ENCODE measurements at places on chromosomes 12 and 14. TPM values are rescaled to one million over a fixed set of nuclear protein-coding genes. Genes with fewer than 3 reads are reported as not detected.

DNA sequence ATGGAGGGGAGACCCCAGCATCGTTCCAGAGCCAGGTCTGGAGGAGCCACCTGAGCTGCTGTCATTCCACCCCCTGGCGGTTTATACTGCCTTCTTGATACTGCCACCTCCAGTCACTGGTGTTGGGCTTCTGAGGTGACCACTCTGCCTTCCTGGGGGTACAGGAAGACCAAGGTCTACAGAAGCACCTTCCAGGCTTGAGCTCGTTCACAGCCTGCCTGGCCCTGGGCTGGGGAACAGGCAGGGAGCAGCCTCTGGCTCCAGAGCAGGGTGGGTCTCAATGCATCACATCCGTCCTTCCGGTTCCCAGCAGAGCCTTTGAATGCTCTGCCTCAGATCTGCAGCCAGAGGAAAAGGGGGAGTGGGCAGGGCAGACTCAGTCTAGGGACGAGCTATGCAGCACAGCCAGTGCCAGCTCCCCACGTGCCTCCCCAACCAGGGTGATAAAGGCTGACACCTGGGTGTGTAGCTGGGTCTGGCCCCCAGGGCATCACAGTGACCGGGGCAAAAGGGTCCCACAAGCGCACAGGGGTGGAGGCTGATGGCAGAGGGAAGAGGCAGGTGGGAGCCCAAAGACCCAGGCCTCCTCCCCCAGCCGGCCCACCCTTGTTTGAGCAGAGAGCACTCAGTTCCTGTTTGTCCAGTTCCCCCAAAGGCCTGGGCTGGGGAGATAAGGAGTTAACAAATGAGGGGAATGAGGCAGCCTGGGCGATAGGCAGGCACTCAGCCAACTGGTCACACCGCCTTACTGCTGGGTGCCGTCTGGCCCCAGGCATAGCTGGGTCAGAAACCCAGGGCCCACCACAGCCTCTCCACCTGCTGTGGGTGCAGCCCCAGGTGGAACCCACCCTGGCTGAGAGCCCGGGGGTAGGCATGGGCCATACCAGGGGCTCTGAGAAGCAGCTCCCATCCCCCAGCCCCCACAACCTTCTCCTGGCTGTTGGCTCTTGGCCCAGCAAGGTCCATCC is 17.1 kb downstream of the DEGS2 start:
- no peak for DNase-seq

DNA sequence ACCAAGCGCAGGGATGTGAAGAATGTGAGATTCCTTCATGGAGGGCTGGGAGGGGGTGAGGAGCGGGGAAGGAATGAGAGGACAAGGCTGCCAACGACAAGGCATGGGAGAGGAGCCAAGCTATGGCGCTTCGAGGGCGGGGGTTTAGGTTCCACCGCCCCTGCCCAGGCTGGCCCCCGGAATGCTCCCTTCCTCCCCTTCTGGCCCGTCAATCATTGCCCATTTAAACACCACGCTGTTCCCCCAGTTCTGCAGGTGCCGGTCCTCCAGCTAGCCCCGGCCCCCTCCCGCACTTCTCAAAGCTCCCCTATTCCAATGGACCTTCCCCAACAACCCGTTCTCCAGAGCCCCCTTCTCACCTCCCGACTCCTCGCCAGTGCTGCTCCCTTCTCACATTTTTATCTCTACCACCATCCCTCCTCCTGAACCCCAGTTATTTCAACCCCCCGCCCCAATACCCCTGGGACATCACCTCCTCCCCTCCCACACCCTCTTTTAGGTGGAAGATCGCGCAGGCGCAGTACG is 428 bp downstream of the RNF41 start:
- peak; percentile 35 for DNase-seq

- no peak for DNase-seq
Observed at GRCh38 chr12:53483225-53483978, 15.9 kb downstream of the MAP3K12 start.

- DNase-seq, result no peak
Observed at GRCh38 chr14:63286071-63286470, 32.7 kb downstream of the GPHB5 start.

The C3AR1 gene
- 0.42 TPM for total RNA-seq

- peak; percentile 85 for DNase-seq
Observed at GRCh38 chr12:121388421-121388981, 11.4 kb upstream of the RNF34 start.

DNA sequence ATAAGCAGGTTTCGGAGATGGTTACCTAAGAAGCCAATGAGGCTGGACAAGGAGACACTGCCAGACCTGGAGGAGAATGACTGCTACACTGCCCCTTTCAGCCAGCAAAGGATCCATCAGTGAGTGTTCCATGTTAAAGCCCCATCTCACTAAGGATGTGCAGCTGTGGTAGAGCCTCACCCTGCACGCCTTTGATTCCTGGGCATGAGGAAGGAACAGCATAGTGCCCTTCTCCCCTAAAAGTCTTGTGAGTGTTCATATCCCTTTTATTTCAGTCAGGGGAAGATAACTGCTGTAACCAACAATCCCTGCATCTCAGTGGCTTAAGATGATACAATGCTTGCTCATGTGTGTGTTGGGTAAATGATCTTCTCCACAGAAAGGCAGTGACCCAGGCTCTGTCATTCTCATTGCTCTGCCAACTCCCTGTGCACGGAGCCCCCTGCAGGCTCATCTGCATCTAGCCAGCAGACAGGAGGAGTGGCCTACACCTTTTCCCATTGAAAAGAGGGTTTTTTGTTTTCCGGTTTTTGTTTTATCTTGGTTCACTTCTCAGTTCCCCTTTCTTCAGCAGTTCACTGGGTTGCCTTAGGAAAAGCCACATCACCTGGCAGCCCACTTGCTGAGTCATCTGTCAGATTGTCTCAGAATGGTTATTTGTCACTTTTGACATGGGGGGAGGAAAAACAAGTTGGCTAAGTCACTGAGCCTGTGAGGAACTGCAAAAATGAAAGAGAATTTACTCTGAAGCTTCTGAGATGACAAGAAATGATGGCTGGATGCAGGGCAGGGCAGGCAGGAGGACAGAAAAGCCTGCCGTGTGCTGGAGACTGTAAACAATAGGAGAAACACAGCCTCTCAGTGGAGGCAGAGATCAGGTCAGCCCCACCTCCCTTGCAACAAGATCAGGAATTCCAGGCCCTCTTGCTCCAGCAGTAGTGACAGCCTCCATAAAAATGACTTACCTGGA is 193.3 kb downstream of the ANO4 start:
- DNase-seq, result peak; percentile 48

The CCDC196 gene
- not detected for total RNA-seq

GRCh38 chr12:42213023-42213422 is 25.0 kb downstream of the YAF2 start:
- DNase-seq, result peak; percentile 72

- DNase-seq, result peak; percentile 17
Observed at GRCh38 chr14:67999290-67999689, 179.7 kb downstream of the RAD51B start.

The PLEKHG3 gene
- 47.8 TPM for total RNA-seq

GRCh38 chr14:105309371-105309770 is 5.2 kb upstream of the PACS2 start:
- peak; percentile 32 for DNase-seq

GRCh38 chr12:100404769-100405407 is 48.0 kb downstream of the SLC17A8 start:
- peak; percentile 10 for DNase-seq

DNA sequence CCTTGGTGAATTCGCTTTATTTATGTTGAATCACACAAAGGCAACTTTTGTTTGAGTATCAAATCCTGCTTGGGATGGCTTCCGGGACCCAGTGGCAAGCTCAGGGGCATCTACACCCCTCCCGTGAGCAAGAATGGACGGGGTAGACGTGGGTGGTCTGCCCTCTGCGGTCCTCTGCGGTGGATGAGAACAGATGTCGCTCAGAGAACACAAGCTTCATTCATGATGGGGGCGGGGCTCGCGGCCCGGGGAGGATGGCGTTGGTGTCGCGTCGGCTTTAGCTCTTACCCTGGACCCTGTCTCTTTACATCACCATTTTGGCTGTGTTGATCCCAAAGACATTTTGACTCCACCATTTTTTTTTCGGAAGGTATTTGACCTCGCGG is 158.5 kb upstream of the RTL1 start:
- no peak for DNase-seq

The KRAS gene
- total RNA-seq, result 23.5 TPM

- DNase-seq, result no peak
Observed at GRCh38 chr12:10558789-10559188, 53.1 kb downstream of the EIF2S3B start.

GRCh38 chr14:95918466-95918865 is 41.8 kb downstream of the TUNAR start:
- no peak for DNase-seq

DNA sequence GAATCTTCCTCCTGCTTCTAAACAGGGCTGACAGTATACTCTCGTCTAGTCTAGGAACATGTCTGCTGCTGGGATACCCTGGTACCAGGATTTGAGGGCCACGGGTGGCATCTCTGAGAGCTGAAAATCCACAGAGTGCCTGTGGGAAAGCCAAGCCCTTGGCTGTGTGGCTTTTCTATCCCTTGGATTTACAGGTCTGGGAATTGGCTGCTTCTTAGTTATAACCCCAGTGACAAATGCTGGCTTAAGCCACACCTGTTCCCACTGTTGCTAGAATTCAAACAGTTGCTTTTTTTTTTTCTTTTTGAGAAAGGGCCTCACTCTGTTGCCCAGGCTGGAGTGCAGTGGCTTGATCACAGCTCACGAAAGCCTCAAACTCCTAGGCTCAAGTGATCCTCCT is 14.3 kb upstream of the RIN3 start:
- no peak for DNase-seq

- no peak for DNase-seq
Observed at GRCh38 chr14:56168007-56168616, 49.9 kb downstream of the PELI2 start.

DNA sequence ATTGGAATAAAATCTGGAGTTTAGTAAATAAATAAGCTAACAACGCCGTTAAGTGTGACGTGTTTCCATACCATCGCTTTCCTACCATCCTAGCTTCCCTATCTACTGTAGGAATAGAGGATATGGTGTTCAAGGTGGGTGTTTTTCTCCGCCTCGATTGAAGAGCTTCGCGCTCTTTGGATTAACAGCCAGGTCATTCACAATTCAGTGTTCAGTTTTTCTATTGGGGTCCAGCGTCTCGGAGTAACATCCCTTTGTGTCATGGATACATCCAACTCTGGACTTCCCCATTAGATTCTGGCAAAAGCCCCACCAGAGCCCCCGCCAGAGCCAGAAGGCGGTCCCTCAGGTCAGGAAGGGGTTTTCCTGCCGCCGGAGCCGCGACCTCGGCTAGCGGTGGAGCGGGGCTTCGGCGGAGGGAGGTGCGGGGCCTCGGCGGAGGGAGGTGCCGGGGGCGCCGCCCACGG is 1.2 kb upstream of the SRGAP1 start:
- no peak for DNase-seq

GRCh38 chr12:54060975-54061778 is 7.5 kb downstream of the HOXC4 start:
- DNase-seq, result peak; percentile 42

- DNase-seq, result peak; percentile 71
Observed at GRCh38 chr12:85829391-85829790, 6.8 kb downstream of the RASSF9 start.

DNA sequence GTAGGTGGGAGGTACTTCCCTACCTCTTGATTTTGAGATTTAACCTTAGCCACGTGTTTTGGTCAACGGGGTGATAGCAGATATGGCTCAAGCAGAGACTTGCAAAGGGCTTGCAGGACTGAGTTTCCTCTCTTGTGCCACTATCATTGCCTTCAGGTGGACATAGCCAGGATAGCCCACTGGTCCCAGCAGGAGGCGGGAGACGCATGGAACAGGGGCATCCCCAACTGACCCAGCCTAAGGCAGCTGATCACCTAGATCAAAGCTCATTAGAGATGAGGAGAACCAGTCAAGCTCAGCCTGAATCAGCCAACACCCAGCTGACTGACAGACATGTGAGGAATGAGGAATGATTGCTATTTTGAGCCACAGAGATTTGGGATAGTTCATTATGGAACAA is 49.6 kb downstream of the CALM1 start:
- DNase-seq, result no peak

GRCh38 chr14:51335531-51335930 is 95.5 kb downstream of the TMX1 start:
- no peak for DNase-seq

The P2RX2 gene
- not detected for total RNA-seq

The GALNT9 gene
- total RNA-seq, result not detected

GRCh38 chr12:101439236-101439635 is 31.7 kb upstream of the ARL1 start:
- no peak for DNase-seq

GRCh38 chr14:61568572-61569011 is 126.7 kb upstream of the HIF1A start:
- no peak for DNase-seq

GRCh38 chr12:132545955-132546354 is 56.0 kb downstream of the FBRSL1 start:
- peak; percentile 23 for DNase-seq

- DNase-seq, result no peak
Observed at GRCh38 chr12:127650626-127651025, 616.3 kb upstream of the TMEM132C start.

The RNF212B gene
- not detected for total RNA-seq

The TMEM263 gene
- 51.3 TPM for total RNA-seq

GRCh38 chr12:4719821-4720636 is at the start of gene GALNT8:
Gene GALNT8 (plus strand): TSS chr12:4720400. CDS start chr12:4720678, 278 bp downstream.
- no peak for DNase-seq

DNA sequence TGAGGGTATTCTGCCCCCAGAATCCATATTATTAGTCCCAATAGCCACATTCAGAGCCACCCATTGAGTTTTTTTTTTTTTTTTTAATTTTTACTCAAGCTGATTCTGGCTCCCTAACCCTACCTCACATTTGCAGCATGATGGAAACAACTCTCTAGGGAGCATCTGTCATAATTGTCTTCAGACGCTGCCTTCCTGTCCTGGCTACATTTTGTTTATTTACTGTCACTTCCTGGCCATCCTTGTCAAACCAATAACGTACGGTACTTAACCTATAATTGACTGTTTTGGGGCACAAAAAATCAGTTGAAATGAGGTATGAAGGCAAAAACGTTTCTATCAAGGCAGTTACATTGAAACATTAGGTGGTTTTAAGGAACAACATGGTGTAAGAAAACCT is 2.1 kb downstream of the GLIPR1 start:
- DNase-seq, result no peak

- peak; percentile 32 for DNase-seq
Observed at GRCh38 chr12:116390401-116391335, 113.2 kb upstream of the MED13L start.

GRCh38 chr14:50047274-50047676 is 69.1 kb downstream of the VCPKMT start:
- no peak for DNase-seq

GRCh38 chr12:3333991-3334391 is 157.0 kb upstream of the PRMT8 start:
- no peak for DNase-seq

Measured in mammary epithelial cell (primary cell).